ENCODE measurements at places on chromosomes 3 and 15.

- no peak for DNase-seq
Measured at GRCh38 chr3:156630773-156631093, 43.7 kb upstream of the TIPARP start.

DNA sequence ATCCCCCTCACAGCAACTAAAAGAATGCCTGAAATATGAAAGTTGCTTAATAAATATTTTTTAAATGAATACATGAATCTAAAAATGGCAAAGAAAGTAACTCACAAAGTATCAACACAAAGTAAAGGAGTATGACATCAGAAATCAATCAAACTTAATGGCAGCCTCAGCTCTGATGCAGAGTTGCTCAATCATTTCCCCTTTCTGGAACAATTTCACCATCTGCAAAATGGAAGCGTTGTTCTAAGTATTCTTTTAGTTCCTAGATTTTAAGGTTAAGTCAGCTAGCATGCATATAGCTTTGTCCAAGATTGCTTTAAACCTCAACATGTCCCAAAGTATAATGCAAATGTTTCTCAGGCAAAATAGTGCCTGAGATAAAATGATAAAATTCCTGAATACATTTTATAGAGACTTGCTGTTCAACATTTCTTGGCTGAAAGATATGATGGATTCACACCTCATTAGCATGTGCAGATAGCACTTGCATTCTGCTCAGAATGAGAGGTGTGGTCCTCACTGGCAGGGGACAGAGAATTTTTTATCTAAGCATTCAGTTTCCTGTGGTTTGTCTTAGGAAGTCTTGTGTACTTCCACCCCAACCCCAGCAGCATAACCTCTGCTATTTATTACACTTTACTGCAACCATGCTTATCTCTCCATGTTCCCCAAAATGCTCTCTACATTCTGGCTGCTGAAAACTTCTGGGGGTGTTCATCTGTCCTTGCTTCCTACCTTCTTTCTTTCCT lies 429.3 kb downstream of the GRM7 start:
- no peak for DNase-seq

- DNase-seq = no peak
Measured at GRCh38 chr3:12558706-12559105, 1.8 kb downstream of the MKRN2 start.

GRCh38 chr3:196406811-196407470 lies 25.3 kb downstream of the UBXN7 start:
- no peak for DNase-seq

DNA sequence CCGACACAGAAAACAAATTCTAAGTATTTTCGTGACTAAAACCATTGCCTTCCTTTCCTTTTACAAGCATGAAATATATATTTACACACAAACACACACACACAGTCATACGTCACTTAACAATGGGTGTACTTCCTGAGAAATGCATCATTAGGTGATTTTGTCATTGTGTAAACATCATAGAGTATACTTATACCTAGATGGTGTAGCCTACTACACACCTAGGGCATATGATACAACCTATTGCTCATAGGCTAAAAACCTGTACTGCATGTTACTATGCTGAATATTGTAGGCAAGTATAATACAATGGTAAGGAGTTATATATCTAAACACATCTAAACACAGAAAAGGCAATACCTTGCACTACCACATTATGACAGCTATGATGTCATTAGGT lies 28.6 kb downstream of the COL6A5 start:
- DNase-seq = no peak

- DNase-seq = no peak
Measured at GRCh38 chr15:79990280-79990996, 19.4 kb upstream of the BCL2A1 start.

GRCh38 chr15:84928843-84929168 lies 44.3 kb downstream of the SLC28A1 start:
- DNase-seq = no peak
